ENCODE measurements at places on chromosomes 5 and 9.
A peak's percentile ranks its signal among the peaks of the same experiment; 100 is the strongest.

- DNase-seq, result no peak
These were observed 21.6 kb downstream of the JADE2 start for GRCh38 chr5:134547066-134547465.

DNA sequence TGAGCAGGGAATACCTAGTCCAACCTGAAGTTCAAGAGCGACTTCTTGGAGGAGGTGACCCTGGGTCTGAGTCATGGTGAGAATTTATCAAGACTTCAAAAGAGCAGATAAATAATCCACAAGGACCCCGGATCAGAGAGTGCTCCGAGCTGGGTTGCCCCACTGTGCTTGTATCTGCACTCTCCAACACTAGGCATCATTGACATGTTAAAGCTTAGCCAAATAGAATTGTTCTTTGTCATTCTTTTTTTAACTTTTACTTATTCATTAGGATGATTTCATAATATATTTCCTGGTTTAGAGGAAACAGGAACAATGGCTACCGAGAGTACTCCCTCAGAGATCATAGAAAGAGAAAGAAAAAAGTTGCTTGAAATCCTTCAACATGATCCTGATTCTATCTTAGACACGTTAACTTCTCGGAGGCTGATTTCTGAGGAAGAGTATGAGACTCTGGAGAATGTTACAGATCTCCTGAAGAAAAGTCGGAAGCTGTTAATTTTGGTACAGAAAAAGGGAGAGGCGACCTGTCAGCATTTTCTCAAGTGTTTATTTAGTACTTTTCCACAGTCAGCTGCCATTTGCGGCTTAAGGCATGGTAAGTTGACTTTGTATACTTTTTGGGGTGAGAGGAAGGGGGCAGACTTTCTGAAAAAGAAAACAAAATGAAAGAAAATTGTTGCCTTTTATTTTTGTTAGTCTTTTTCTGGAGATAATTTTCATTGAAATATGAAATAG lies at the start of gene CARD6:
Gene CARD6 (plus strand): TSS at position 300 of the 738 bp plus-strand sequence. CDS start 16 bp downstream, at position 316.
- DNase-seq, result no peak

DNA sequence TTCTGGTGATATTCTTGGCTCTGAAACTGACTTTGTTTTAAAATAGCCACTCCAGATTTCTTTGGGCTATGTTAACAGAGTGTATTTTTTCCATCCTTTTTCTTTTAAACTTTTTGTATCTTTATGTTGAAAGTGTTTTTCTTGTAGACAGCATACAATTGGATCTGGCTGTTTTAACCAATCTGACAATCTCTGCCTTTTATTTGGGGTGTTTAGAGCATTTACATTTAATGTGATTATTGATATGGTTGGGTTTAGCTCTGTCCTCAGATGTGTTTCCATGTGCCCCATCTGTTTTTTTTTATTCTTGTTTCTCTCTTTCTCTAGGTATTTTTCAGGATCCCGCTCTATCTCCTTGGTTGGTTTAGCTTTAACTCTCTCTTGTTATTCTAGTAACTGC lies 10.7 kb downstream of the SLC6A18 start:
- DNase-seq, result no peak

DNA sequence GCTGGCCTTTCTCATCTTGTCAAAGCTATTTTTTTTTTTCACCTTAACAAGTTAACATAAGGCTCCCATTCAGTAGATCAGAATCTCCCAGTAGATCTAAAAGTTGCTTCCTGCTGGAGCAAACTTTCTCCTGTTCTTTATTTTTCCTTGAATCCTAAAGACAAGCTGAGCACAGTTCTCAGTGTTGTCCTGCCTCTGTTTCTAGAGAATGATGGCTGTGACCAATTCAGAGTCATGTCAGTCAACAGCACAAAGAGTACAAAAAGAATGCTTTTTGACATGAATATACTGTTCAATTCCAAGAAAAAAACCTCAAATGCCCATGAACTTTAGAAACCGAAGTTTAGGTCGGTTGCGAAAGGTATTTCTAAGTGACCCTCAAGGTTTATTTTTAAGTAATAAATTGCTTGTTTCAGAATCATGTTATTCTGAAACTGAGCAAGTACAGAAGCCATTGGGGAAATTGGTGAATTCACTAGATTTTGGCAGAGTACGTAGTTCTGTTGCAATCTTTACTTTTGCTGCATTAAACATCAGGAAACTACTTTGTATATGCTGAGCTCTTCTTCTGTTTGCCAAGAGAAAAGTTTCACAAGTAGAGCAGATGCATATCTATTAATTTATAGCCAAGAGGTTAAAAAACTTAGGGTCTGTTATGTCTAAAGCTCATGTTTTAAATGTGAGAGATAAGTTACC lies 161.7 kb upstream of the RPS23 start:
- no peak for DNase-seq

DNA sequence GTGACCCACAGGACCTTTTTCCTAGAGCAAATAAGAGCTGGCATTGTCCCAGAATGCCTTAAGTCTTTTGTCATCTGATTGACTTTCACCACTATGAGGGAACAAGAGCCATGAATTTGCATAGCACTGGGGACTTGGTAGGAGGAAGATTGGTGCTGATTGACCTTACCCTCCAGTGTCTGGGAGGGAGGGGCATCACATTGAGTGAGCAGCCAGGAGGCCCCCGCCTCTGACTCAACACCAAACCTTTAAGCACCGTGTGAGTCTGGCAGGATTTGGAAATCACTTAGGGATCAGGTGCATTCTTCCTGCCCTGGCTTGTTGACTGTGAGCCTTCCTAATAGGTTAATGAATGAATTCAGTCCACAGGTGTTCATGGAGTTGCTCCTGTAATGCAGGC lies 40.7 kb downstream of the WNK2 start:
- DNase-seq, result no peak

DNA sequence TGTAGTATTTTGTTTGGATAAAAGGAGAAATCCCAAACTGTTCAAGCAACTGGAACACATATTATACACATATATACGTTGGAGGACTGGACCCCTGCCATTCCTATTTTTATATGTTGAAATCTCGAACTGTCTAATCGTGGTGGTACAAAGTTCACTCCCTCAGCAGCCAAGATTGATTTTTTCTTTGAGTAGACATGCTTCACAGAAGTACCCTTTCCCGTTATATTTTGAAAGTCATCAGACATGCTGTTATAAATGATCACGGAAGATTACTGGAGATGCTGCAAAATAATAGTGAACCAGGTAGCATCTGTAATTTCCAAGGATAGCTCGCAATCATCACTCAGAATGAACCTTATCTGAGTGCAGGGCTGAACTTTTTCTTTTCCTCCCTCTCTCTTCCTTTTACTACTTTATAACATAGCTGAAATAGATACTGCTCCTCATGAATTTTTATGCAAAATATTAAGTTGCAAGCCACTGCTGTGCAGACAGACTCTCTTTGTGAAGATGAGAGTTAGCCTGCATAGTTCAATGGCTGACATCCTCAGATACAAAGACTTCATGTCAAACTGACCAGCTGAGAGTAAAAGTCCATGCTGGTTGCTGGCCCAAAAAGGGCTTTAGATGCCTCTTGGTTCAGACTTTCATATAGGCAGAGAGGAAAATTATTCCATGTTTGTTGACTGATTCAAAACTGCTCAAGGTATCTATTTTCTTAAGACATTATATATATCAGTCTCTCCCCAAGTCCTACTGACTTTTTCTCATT lies 451.9 kb downstream of the TMEM38B start:
- DNase-seq, result no peak

DNA sequence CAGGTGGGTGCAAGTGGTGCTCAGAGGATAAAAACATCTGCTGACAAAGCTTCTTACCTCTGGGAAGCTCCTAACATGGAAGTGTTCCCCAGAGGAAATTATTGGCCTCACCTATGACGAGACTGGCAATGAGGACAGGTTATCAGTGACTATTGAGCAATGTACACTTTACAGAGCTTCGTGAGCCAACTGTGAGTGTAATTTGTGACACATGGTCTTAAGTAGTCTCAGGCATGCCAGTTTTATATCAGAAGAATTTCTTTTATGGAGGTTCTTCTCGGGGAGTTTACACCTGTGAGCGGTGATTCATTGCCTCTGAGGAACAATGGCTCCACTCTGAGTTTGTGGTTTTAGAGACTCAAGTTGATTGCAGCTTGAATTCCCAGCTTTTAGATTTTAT lies 11.3 kb downstream of the ANKDD1B start:
- no peak for DNase-seq

DNA sequence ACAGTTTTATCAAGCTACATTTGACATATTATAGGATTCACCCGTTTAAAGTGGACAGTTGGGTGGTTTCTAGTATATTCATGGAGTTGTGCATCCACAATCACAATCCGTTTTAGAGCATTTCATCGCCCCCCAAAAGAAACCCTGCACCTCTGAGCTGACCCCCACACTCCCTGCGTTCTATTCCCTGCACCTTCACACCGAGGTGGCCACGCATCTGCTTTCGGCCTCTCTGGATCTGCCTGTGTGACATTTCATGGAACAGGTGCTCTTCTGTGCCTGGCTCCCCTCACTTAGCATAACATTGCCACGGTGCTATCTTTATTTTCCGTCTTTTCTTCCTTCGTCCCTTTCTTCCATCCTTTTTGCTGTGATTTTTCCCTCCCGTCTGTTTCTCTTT lies 32.7 kb downstream of the HRH2 start:
- no peak for DNase-seq

- DNase-seq, result no peak
These were observed 52.6 kb downstream of the MED27 start for GRCh38 chr9:132026932-132027585.

DNA sequence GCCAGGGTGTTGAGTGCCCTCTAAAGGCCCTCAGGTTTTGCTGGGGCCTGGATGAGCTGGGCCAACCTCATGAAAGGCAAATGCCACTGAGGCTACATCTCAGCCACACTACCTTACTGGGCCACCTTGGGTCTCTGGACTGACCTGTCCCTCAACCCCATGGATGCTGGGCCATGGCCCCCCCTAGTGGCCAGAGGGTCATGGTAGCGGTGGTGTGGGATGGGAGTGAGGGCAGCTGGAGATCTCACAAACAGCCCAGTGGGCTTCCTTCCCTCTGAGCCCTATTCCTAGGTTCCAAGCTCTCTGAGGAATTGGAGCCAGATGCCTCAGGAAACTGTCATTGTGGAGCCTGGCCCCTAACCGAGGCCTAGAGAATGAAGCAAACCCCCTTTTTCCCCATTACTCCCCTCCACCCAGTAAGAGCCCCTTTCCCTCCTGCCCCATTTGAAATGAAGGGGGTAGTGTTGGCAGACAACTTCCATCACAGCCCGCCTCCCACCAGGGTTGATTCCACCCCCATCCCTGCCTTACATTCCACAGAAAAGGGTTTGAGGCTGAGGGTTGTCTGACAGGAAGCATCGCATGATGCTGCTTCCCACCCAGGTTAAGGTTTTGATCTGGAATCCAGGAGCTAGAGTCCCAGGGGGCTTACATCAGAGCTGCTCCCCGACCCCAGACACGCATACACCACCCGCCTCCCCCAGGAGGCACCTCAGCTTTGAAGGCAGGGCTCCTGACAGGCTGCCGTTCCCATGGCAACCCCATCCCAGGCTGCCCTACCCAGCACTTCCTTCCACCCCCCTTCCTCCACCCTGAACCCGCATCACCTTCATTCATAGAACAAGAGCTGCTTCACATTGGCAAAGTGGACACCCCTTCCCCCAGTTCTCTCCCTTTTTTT lies 63.9 kb downstream of the PCDH1 start:
- DNase-seq, result peak; percentile 71

DNA sequence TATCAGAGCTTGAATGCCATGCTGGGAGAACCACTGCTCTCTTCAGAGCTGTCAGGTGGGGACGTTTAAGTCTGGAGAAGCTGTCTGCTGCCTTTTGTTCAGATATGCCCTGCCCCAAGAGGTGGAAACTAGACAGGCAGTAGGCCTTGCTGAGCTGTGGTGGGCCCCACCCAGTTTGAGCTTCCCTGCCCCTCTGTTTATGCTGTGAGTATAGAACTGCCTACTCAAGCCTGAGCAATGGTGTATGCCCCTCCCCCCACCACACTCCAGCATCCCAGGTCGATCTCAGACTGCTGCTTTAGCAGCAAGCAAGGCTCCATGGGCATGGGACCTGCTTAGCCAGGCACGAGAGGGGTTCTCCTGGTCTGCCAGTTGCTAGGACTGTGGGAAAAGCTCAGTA lies 362.3 kb downstream of the FAM170A start:
- DNase-seq, result no peak

DNA sequence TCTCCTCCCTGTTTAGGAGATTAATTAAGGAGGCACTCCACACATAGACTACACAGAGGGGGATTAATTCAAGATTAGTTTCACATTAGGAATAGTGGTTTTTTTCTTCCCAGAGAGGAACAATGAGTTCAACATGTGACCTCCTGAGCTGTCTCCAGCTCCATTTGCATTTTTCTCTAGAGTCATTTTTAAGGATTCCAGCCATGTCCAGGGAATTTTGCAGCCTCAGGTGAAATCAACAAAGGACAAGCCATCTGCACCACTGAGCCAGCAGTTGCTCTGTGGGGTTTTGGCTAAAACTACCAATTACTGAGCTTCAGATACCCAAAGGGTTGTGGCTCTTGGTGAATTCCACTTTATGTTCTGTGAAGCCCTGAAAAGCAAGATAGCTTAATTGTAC lies 258.5 kb upstream of the PPP1R2B start:
- DNase-seq, result no peak

DNA sequence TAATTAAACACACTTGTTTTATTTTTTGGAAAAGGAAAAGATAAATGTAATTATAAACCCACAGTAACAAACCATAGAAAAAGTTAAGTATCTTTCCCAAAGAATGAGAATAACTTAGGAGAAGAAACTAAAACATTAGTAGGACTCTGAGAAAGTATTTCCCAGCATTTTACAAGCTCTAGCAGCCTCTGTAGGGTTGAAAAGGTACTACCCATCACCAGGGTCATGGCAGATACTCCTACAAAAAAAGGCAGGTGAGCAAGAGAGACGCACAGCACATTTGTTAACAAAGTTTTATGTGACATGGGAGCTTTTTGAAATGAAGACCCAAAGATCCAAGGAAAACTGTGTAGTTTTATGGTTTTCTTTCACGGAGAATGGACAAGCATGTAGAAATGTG lies 77.7 kb upstream of the FAM169A start:
- DNase-seq, result no peak

- no peak for DNase-seq
These were observed 41.0 kb upstream of the EGFL7 start for GRCh38 chr9:136621734-136622093.

DNA sequence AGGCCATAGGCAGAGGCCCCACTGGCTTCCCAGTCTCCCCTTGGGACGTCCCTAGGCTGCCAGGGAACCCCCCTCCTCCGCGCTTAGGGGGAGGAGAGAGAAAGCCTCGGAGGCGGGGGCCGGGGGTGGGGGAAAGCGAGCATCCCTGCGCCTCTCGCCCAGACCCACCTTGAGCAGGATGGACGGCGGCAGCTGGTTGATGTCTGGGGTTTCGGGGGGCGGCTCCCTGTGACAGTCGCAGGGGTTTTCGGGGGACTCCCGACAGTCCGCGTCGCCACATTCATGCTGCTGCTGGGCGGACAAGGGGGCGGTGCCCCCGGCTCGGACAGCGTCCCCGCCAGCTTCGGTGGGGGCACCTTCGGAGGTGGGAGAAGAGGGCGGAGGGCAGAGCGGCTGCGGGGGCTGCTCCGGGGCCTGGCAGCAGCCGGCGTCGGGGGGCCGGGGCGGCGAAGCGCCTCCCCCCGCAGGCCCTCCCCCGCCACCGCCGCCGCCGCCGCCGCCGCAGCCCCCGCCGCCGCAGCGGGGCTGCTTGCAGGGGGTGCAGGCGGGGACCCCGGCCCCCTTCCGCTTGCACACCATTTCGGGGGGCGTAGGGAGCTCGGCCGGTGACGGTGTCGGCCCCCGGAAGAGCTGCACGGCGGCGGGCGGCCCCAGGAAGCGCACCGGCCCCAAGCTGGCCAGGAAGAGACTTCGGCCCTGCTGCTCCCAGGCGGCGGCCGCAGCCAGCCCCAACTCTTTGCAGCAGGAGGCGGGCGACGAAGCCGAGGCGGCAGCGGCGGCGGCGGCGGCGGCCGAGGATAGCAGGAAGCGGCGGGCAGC lies 1.2 kb downstream of the FBXL17 start:
- peak; percentile 65 for DNase-seq

GRCh38 chr5:174083056-174083827 lies 37.7 kb downstream of the NSG2 start:
- peak; percentile 50 for DNase-seq

Measured in retina (tissue), 1 donor.